Activated T-cell treated with anti-CD3 and anti-CD28 coated beads, Interleukin-2, amount 50 U/mL, for 72 hours (primary cell): ENCODE measurements at places on chromosomes 12 and 14. TPM values are rescaled to one million over a fixed set of nuclear protein-coding genes. Genes with fewer than 3 reads are reported as not detected.

DNA sequence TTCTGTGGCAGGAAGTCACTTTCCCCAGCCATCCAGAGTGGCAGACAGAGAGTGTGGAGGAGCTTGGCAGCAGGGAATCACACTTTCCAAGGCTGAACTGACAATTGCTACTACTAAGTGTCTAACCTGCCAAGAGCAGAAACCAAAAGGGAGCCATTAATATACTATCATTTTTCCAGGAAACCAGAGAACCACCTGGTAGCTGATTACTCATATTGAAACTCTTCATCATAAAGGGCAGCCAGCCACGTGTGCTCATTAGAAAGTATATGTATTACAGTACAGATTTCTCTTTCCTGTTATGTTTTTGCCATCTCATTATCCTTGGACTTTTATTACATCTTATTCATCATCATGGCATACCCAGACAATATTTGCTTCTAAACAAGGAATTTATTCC is 374.9 kb downstream of the GXYLT1 start:
- no peaks in the 10 kb centered on the region for H3K27me3 ChIP-seq
- H3K36me3 ChIP-seq = no peaks in the 10 kb centered on the region
- DNase-seq = no peak

DNA sequence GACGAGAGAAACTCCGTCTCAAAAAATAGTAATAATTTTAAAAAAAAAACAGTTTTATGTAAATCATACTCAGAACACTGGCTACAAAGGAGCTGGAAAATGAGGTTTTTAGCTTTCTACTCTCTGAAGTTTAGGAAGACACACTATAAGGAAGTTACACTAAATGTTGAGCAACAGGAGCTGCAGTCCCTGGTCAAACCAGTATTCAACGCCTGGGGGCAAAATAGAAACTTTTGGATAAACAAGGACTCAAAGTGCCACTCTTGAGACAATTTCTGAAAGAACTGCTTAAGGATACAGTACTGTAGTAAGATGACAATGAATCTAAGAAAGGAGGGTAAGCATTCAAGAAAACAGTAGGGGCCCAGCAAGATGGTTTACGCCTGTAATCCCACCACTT is 29.3 kb downstream of the ACTR6 start:
- no peak overlapping the region for H3K4me3 ChIP-seq
- DNase-seq = no peak
- no peak overlapping the region for H3K27ac ChIP-seq

GRCh38 chr14:58060898-58061297 is 91.1 kb downstream of the ARMH4 start:
- H3K27me3 ChIP-seq = peaks cover 23% of the 10 kb centered on the region
- no peaks in the 10 kb centered on the region for H3K4me1 ChIP-seq
- no peak overlapping the region for H3K27ac ChIP-seq
- DNase-seq = no peak
- no peak overlapping the region for H3K4me3 ChIP-seq
- no peaks in the 10 kb centered on the region for H3K36me3 ChIP-seq

GRCh38 chr12:75735853-75736252 is 224.4 kb upstream of the KRR1 start:
- no peaks in the 10 kb centered on the region for H3K36me3 ChIP-seq
- H3K27ac ChIP-seq = no peak overlapping the region
- H3K4me3 ChIP-seq = no peak overlapping the region
- DNase-seq = no peak
- peaks cover 7% of the 10 kb centered on the region for H3K27me3 ChIP-seq

- no peak for DNase-seq
- H3K27me3 ChIP-seq = no peaks in the 10 kb centered on the region
- H3K36me3 ChIP-seq = peaks cover 3% of the 10 kb centered on the region
- no peak overlapping the region for H3K27ac ChIP-seq
These were observed 113.2 kb downstream of the ERC1 start for GRCh38 chr12:1104088-1104800.

DNA sequence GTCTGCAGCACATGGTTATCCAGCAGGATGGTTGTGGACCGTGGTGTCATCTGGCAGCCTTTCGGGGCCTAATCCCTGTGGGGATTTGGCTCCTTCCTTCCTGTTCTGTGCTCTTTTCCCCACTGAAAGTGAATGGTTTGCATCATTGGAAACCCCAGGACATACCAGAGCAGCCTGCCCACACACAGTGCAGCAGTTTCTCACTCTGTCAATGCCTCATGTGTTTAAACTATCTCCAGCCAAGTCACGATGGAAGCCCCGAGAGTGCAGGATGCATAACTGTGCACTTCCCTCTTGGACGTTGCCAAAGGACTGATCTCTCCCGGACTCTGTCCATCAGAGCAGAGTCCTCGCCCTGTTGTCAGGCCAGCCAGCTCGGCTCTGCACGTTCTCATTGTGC is 29.0 kb upstream of the AMN start:
- H3K4me1 ChIP-seq = peaks cover 14% of the 10 kb centered on the region
- H3K27ac ChIP-seq = no peak overlapping the region
- no peaks in the 10 kb centered on the region for H3K27me3 ChIP-seq
- H3K4me3 ChIP-seq = no peak overlapping the region

DNA sequence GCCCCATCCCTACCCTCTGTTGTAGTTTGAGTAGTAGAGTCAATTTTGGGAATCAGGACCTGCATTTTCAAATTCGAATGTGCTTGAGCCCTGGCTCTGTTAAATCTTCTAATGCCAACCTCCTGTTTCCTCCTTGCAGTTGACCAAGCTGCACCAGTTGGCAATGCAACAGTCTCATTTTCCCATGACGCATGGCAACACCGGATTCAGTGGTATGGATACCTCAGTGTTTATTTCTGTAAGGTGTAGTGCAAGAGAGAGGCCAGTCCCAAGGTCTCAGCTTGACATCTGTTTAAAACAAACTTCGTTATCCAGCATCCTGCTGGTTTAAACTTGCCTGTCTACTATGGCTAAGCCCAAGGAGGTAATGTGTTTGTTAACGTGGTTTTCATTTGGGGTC is 15.2 kb downstream of the PCBP2 start:
- no peak overlapping the region for H3K4me3 ChIP-seq
- H3K27me3 ChIP-seq = no peaks in the 10 kb centered on the region
- DNase-seq = no peak
- H3K27ac ChIP-seq = peak overlapping the region; percentile 81

DNA sequence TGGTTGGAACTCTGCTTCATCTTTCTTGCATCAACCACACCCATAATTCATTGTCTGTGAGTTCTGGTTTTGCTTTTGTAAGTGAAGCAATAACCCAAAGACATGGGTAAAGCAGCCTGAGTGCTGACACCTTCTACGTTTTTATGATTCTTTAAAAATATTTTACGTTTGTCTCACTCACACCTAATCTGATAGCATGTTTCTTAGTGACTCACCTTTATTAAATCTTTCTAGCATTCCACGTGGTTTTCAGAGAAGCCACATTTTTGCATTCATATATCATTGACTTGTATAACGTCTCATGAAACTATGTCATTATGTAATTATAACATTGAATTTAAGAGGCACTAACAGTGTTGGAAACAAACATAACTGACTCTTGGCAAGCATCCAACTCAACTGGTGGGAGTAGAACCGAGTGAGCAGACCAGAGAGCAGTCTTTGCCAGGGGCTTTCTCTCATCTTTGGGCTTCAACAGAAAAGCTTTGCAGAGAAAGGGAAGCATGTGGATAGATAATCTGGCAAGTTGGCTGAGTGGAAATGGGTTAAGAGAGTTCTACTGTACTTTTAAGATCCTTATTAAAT is 118.8 kb downstream of the TPH2 start:
- H3K4me1 ChIP-seq = no peaks in the 10 kb centered on the region
- no peak for DNase-seq
- H3K36me3 ChIP-seq = no peaks in the 10 kb centered on the region
- H3K4me3 ChIP-seq = no peak overlapping the region
- no peaks in the 10 kb centered on the region for H3K27me3 ChIP-seq

GRCh38 chr14:49755378-49755777 is 12.6 kb upstream of the KLHDC2 start:
- no peak overlapping the region for H3K27ac ChIP-seq
- no peaks in the 10 kb centered on the region for H3K27me3 ChIP-seq
- H3K4me1 ChIP-seq = no peaks in the 10 kb centered on the region
- no peak for DNase-seq
- H3K4me3 ChIP-seq = no peak overlapping the region
- no peaks in the 10 kb centered on the region for H3K36me3 ChIP-seq

DNA sequence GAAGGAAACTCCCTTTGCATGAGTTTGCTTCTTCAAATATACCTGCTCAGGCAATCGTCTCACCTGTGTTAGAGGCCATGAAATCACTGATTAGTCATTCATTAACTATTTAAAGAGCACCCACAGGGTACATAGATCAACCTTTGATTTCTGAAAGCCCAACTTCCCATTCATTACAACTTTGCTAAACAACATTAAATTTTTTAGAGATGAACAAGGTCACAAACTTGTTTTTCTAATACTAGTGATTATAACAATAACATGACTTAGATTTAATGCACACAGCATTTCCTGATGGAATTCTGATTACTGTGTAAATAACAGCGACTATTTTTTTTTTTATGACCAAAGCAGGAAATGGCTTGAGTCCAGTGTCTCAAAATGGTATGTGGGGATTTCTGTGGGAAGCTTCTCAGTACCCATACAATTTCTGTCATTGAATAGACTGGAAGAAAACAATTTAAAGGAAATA is 5.4 kb upstream of the ERO1A start:
- no peaks in the 10 kb centered on the region for H3K36me3 ChIP-seq
- no peak overlapping the region for H3K27ac ChIP-seq
- no peaks in the 10 kb centered on the region for H3K27me3 ChIP-seq
- peaks cover 20% of the 10 kb centered on the region for H3K4me1 ChIP-seq

DNA sequence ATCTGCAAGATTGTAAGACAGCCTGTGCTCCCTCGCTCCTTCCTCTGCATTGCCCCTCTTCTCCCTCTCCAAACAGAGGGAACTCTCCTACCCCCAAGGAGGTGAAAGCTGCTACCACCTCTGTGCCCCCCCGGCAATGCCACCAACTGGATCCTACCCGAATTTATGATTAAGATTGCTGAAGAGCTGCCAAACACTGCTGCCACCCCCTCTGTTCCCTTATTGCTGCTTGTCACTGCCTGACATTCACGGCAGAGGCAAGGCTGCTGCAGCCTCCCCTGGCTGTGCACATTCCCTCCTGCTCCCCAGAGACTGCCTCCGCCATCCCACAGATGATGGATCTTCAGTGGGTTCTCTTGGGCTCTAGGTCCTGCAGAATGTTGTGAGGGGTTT is 37.4 kb downstream of the DAD1 start:
- no peaks in the 10 kb centered on the region for H3K27me3 ChIP-seq
- peak overlapping the region; percentile 80 for H3K4me3 ChIP-seq
- H3K4me1 ChIP-seq = peaks cover 96% of the 10 kb centered on the region
- peak overlapping the region; percentile 97 for H3K27ac ChIP-seq
- DNase-seq = no peak

DNA sequence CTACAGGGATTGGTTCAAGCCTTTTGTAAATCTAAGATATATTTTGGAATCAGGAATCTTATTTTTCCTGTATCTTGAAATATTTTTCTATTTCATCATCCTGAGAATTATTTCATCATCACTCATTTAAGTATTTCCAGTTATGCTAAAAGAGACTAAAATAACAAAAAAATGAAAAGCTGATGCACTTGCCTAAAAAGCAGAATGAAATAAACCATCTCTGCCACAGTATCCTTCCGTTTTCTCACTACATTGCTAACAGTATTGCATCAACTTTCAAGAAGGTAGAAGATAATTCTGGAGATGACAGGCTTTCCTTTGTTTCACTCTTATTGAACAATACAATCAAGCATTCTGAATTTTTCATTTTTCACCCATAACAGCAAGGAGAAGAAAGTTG is 31.1 kb upstream of the EIF5 start:
- peaks cover 22% of the 10 kb centered on the region for H3K27me3 ChIP-seq
- H3K27ac ChIP-seq = peak overlapping the region; percentile 50
- H3K4me3 ChIP-seq = no peak overlapping the region
- no peaks in the 10 kb centered on the region for H3K4me1 ChIP-seq
- H3K36me3 ChIP-seq = no peaks in the 10 kb centered on the region

GRCh38 chr14:28765831-28766468 is 637 bp upstream of the FOXG1 start:
- H3K36me3 ChIP-seq = peaks cover 14% of the 10 kb centered on the region
- H3K27me3 ChIP-seq = peaks cover 69% of the 10 kb centered on the region
- H3K4me1 ChIP-seq = peaks cover 17% of the 10 kb centered on the region
- no peak for DNase-seq

GRCh38 chr12:117994551-117995438 is 21.7 kb upstream of the RFC5 start:
- peaks cover 22% of the 10 kb centered on the region for H3K27me3 ChIP-seq
- DNase-seq = no peak
- H3K4me3 ChIP-seq = no peak overlapping the region
- H3K36me3 ChIP-seq = peaks cover 3% of the 10 kb centered on the region
- peaks cover 8% of the 10 kb centered on the region for H3K4me1 ChIP-seq

DNA sequence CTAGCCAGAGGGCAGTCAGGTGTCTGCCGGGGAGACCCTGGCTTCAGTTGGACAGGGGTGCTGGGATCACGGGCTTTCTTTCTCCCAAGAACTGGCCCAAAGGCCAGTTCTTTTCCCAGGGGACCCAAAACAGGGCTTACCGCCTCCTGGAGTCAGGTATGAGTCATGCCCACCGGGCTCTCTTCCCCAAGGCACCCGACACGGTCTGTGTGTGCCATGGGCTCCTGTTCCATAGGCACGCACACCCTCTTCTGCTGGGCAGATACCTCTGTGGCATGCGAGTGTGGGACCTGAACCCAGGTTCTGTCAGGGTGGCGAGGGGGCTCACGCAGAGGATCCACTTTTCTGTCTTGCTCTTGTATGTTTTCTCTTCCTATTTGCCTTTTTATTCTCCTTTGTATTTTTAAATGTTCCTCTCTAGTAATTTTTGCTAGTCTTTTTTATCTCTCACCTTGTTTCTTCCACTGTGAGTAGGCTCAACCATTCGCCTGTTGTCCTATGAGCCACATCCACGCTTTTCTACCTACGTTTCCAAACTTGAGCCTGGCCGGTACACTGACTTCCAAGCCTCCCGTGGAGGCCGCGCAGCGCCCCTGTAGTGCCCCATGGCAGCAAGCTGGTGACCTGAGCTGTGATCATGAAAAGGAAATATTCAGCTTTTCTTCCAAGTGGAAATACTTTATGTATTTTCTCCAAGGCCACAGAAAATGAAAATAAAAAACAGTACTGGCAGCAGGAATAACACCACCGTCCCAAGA is 362.2 kb downstream of the CACNA1C start:
- H3K27ac ChIP-seq = no peak overlapping the region
- no peak for DNase-seq
- no peaks in the 10 kb centered on the region for H3K27me3 ChIP-seq
- no peaks in the 10 kb centered on the region for H3K36me3 ChIP-seq
- H3K4me1 ChIP-seq = no peaks in the 10 kb centered on the region

Gene CNTN1
- not detected for total RNA-seq

Gene LIMA1
- 117 TPM for total RNA-seq

Gene SERPINA10
- total RNA-seq = not detected

Gene CCDC197
- total RNA-seq = 1.6 TPM

Gene DACT1
- 11.3 TPM for total RNA-seq

Gene NANOG
- total RNA-seq = not detected
